Stimulated activated CD8-positive, alpha-beta memory T cell treated with anti-CD3 and anti-CD28 coated beads, Interleukin-12 subunit alpha, Interleukin-12 subunit beta, amount 100 ng/mL, for 1 hour (primary cell): ENCODE measurements at places on chromosomes 13 and 19.

- DNase-seq = no peak
These were observed 11.1 kb downstream of the SAE1 start for GRCh38 chr19:47141695-47142094.

- DNase-seq = peak; percentile 88
These were observed at the start of gene RFC3 for GRCh38 chr13:33817901-33818706. Gene RFC3 (plus strand): TSS chr13:33818149. CDS start chr13:33818179, 30 bp downstream.

DNA sequence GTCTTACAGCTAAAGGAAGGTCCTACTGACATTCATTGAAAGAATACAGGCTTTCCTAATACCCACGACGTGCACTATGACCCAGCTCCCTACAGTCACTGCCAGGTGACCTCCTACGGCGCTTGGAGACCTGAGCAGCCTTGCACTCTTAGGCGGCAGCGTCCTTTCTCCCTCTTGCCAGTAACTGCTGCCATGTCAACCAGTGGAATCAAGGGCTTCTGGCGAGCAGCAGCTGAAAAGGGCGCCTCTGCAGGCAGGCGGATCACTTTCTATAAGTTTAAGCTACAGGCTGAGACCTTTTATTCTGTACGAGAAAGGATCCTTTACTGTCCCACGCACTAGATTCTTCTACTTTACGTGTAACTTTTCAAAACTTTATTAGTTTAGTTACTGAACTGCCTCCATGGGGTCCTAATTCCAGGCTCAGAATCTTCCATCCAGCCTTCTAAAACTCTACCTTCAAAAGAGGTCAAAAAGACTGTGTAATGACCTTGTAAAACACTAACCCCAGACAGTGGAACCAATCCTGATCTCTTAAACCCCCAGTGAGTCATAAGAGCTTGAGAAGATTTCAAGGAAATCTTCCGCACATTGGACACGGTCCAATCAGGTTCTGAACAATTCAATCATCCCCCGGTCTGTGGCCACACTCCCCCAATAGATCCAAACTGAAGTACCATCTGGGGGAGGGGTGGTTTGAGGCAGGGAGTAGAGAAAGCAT lies 1.9 kb downstream of the KCTD12 start:
- DNase-seq = no peak

DNA sequence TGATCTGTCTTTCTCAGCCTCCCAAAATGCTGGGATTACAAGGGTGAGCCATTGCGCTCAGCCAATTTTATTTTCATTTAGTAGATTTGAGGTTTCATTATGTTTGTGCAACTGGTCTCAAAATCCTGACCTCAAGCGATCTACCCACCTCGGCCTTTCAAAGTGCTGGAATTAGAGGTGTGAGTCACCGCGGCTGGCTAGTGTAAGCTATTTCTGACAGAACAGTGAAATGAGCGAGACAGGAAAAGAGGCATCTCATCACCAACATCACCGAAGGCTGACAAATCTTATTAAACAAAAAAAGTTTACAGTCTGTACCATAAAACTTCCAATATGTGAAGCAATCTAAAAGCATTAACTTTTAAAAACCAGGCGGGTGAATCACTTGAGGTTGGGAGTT lies 12.2 kb upstream of the ZNF888 start:
- no peak for DNase-seq

DNA sequence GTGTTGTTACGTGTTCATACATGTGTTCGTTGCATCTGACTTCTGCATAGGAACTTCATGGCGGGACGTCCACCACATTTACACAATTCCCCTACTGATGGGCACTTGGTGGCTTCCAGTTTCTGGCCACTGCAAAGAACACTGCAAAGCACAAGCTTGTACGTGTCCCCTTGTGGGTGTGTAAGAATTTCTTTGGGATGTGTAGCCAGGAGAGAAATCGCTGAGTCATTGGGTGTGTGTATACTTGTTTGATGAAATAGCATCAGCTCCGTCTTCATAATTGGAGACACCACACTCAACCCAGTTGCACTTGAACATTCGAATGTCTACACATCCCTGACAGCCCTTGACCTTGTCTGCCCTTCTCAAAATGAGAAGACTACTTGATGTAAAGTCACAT lies 19.2 kb downstream of the KLK5 start:
- DNase-seq = no peak

- DNase-seq = no peak
These were observed 256.4 kb upstream of the SOX21 start for GRCh38 chr13:94968757-94969086.

GRCh38 chr13:60134376-60134775 lies 29.4 kb downstream of the DIAPH3 start:
- no peak for DNase-seq

DNA sequence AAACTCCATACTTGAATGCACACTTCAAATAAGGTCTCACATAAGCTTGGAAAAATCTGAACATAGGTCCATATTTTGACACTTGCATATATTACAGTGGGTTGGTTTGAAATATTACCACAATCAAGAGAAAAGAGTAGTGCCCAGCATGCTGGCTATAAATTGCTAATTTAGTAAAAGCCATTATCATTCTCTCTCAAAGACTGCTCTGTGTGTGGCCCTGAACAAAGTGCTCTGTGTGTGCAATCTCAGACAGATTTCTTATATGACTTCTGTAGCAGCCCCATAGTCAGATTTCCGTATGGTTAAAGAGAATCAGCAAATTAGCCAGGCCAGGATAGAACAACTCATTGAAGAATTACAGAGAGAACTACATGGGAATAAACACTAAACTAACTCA lies 78.2 kb downstream of the LIG4 start:
- no peak for DNase-seq

- no peak for DNase-seq
These were observed 459.3 kb upstream of the SLC10A2 start for GRCh38 chr13:103525530-103525929.

DNA sequence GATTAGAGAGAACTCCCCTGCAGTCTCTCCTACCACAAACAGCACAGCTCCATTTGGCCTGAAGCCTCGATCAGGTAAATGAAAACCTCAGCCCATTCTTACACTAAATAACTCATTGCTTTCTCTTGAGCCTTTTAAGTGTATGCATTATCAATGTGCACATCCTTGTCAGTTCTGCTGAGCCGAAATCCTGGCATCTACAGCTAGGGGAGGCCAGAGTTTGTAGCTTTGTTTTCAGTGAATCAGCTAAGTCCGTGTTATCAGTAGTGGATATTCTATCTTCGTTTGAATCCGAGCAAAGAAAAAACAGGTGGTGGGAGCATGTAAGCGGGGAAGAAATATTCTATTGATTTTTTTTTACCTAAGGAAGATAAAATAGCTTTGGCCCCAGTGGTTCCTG lies 84.4 kb downstream of the ESD start:
- no peak for DNase-seq

DNA sequence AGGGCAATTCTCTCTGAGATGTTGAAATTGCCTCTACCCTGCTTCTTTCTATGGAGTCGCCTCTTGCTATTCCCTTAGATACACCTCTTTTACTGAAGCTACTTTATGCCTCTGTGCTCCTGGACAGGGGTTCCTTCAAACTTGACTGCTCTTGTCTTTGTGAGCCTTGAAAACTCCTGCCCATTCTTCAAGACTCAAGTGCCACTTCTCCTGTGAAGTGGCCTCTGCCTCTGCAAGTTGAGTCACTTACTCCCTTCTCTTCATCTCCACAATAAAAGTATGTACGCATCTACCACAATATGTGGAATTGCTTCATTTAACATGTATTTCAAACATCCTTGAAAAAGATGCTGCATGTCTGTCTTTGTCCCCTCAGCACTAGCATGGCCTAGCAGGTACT lies 66.0 kb upstream of the TPP2 start:
- DNase-seq = no peak

GRCh38 chr19:57031106-57031505 lies 88.7 kb upstream of the USP29 start:
- no peak for DNase-seq

DNA sequence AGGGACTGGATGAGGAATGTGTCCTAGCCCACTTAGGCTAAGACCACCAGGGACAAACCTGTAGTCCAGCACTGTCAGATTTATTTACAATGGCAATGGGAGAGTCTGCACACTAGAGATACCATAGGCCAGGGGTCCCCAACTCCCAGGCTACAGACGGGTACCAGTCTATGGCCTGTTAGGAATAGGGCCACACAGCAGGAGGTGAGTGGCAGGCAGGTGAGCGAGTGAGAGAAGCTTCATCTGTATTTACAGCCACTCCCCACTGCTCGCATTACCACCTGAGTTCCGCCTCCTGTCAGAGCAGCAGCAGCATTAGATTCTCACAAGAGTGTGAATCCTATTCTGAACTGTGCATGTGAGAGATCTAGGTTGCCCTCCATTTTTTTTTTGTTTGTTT lies 2.4 kb downstream of the THAP8 start:
- DNase-seq = no peak

DNA sequence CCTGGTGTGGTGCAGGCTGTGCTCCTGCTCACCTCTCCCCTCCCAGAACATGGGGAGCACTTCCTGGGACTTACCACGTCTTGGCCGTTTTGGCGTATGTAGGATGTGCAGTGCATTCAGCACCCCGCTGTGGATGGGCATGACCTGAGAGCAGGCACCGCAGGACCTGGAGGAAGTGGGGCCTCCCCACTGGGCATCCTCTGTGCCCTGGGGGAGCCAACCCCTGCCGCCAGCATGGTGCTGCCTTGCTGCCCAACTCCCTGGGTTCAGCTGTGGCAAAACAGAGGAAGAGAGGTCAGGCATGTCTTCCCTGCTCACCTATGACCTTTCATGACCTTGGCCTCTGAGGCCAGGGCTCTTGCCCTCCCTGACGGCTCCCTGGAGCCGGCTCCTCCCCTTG lies 103.5 kb downstream of the RAB20 start:
- no peak for DNase-seq

DNA sequence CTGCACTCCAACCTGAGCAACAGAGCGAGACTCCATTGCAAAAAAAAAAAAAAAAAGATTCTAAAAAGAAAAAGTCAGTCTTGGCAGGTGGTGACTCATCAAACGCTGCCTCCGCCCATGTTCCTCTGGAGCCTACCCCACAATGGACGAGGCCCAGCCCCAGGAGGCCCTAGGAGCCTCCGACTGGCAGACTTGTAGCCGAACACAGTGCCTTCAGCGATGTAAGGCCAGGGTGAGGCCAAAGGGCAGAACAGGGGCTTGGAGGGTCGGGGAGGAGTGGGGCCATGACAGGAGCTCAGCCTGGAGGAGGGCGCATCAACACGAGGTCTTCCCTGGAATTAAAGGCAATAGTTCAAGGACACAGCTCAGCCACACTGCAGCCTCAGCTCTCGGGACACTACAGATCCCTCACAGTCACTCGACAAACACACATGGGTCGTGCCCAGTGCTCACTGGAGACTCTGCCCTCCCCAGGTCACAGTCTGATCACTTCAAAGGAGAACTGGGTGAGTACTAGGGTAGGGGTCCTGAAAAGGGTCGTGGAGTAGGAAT lies 5.1 kb downstream of the USE1 start:
- no peak for DNase-seq

DNA sequence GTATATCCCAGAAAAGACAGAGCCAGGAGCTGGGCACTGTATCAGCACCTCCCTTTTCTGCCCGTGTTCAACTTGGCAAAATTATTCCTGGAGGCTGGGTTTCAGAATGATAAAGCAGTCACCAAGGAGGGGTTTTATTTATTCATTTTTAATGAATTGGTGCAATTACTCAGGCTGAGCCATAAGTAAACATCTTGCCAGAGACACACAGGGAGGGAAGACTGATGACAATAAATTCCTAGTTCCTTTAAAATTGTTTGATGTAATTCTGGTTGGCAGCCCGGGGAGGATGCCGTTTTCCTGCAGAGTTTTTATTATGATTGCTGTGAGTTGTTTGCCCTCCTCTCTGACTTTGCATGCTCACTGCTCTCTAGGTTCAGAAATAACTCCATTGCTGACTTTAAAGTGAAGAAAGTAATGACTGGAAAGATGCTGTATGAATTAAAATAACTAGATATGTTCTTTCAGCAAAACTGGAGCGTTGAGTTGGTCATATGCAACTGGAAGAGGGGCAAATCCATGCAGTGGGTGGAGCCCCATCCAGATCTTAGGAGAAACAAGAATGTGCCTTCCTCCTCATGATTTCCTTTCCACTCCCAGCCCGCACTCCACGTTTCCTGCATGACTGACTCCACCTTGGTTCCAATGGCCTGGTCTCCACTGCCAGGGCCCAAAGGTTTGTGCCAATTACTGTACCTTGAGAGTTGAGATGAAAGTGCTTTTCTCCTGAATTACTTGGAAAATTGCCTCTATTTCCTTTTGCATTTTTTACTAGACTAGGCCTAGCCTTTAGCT lies 182.1 kb downstream of the RFC3 start:
- DNase-seq = no peak

GRCh38 chr19:632579-633067 lies 714 bp downstream of the POLRMT start:
- DNase-seq = no peak

DNA sequence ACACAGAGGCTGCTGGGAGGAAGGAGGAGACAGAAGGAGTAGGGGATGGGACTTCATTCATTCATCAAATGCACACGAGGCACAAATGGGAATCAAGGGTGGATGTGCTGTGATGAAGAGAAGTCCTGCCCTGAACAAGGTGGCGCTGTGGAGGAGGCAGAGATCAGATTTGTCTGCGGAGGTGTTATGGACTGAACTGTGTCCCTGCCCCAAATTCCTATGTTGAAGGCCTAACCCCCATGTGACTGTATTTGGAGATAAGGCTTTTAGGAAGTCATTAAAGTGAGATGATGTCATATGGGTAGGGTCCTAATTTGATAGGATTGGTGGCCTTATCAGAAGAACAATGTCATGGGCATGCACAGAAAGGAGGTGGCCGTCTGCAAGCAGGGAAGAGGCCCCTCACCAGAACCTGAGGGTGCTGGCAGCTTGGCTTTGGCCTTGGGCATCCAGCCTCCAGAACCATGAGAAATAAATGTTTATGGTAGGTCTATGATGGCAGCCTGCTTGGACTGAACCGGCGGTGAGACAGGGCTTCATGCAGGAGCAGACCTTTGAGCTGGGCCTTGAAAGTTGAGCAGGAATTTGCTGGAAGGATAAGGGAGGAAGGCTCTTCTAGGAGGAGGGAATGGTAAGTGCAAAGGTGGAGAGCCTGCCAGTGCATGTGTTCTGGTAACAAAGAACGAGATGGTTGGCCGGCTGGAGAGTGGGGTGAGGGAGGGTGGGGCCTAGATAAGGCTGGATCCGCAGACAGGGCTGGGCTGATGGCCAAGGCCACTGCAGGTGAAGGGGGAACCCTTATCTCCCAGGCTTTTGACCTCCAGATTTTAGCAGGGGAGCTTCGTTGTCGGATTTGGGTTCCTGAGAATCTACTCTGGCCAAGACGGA lies 2.7 kb upstream of the CEBPA start:
- no peak for DNase-seq

DNA sequence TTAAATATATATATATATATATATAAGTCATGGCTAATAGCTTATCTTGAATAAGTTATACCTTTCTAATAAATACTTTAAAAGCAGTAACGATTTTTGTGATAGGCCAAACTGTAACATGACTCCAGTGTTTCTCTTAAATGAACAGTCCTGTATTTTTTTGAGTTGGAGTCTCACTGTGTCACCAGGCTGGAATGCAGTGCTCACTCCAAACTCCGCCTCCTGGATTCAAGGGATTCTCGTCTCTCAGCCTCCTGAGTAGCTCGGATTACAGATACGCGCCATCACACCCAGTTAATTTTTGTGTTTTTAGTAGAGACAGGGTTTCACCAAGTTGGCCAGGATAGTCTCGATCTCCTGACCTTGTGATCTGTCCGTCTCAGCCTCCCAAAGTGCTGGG lies 814.2 kb upstream of the SLITRK5 start:
- DNase-seq = no peak

- no peak for DNase-seq
These were observed 5.3 kb upstream of the HSD17B14 start for GRCh38 chr19:48841571-48841970.

GRCh38 chr13:109387471-109387870 lies 398.9 kb downstream of the IRS2 start:
- no peak for DNase-seq
